ENCODE measurements at places on chromosomes 6 and 20.
A peak's percentile ranks its signal among the peaks of the same experiment; 100 is the strongest.

DNA sequence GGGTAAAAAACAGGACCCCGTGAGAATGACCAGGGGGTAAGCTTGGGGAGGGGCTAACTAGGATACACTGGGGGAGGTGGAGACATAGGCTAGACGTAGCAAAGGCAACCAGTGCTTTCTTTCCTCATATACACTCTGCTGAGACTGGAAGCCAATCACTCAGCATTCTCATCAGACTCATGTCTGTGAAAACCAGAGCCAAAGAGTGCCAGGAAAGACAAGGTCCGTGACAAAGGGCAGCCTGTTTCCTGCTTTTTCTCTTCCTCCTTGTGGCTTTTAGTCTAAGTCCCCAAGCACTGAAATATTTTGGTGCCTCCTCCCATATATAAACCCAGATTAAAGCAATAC is 97.9 kb upstream of the NEDD9 start:
- H3K4me3 ChIP-seq = no peak overlapping the region
- H3K4me1 ChIP-seq = peaks cover 13% of the 10 kb centered on the region
- peak; percentile 76 for DNase-seq

DNA sequence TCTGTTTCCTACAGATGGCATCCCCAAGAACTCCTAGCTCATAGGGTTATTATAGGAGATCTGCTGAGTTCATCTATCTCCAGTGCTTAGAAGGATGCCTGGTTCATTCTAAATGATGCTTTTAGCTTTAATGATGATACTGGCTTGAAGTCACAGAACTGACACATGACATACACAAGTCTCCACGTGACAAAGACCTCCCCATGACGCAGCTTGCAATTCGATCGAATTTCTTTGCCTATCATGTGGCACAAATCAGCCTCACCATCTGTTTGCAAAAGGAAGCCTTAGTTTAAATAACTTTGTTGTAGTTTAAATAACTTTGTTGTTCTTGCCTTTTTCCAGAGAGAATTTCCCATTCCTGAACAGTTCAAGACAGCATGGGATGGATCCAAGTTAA is 44.1 kb upstream of the FAM8A1 start:
- DNase-seq = no peak
- H3K4me1 ChIP-seq = no peaks in the 10 kb centered on the region
- H3K27ac ChIP-seq = no peak overlapping the region

DNA sequence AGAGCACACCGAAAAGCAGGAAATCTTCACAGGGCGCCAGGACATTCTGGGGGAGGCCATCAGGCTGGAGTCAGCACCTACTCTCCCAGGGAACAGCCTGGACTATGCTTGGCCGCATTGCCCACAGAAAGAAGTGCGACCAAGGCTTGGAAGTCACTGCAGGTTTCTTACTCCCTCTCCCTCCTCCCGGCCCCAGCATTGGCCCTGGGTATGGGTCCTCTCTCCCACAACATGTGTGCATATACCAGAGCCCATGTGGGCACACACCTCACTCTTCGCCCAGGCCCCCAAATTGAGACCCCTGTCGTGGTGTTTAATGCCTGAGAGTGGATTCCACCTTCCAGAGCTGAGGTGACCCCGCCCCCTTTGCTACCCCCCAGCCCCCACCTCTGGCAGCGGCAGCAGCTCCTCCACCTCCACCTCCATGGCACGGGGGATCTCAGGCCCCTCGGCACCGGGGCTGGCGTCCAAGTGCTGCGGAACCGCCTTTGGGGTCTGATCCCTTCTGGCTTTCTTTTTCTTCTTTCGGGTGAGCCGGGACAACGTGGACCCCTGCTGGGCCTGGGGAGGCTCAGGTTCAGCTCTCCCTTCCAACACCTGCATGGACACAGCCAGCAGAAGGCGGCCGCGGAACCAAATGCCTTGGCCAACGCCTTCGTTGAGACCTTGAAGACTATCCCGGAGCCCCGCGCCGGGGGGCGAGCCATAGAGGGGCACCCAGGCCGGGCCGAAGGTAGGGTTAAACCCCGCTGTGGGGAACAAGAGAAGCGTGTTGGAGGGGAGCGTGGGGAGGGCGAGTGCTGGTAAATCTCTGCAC is 15.2 kb upstream of the SPAG4 start:
- no peaks in the 10 kb centered on the region for H3K4me1 ChIP-seq
- no peak for DNase-seq
- no peaks in the 10 kb centered on the region for H3K27me3 ChIP-seq

GRCh38 chr6:155103816-155104366 is 108.8 kb downstream of the TIAM2 start:
- H3K36me3 ChIP-seq = no peaks in the 10 kb centered on the region
- H3K4me1 ChIP-seq = no peaks in the 10 kb centered on the region
- H3K27me3 ChIP-seq = no peaks in the 10 kb centered on the region
- DNase-seq = no peak

GRCh38 chr20:62050166-62051120 is 15.2 kb downstream of the TAF4 start:
- no peaks in the 10 kb centered on the region for H3K27me3 ChIP-seq
- no peaks in the 10 kb centered on the region for H3K4me1 ChIP-seq
- H3K36me3 ChIP-seq = no peaks in the 10 kb centered on the region

GRCh38 chr20:59771506-59772372 is 161.7 kb downstream of the SYCP2 start:
- H3K36me3 ChIP-seq = no peaks in the 10 kb centered on the region
- no peak for DNase-seq
- no peaks in the 10 kb centered on the region for H3K4me1 ChIP-seq
- H3K4me3 ChIP-seq = no peak overlapping the region
- H3K27ac ChIP-seq = no peak overlapping the region

GRCh38 chr20:8536262-8536618 is 404.2 kb downstream of the PLCB1 start:
- no peaks in the 10 kb centered on the region for H3K36me3 ChIP-seq
- H3K4me3 ChIP-seq = no peak overlapping the region
- no peaks in the 10 kb centered on the region for H3K27me3 ChIP-seq
- H3K27ac ChIP-seq = no peak overlapping the region

DNA sequence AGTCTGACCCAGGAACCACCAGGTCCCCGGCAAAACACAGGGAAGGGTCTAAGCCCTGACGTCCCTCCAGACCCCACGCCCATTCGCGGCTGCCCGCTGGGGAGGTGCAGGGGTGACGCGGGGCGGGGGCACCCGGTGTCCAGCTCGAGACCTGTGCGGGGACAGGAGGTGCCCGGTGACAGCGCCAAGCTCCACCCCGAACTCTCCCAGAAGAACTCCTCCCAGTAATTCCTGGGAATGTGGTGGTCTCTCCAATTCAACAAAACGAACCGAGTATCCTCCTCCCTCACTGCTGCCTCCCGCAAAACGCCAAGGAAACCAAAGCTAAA is 164.1 kb upstream of the PDE10A start:
- H3K36me3 ChIP-seq = no peaks in the 10 kb centered on the region
- H3K4me3 ChIP-seq = no peak overlapping the region
- H3K27ac ChIP-seq = no peak overlapping the region

DNA sequence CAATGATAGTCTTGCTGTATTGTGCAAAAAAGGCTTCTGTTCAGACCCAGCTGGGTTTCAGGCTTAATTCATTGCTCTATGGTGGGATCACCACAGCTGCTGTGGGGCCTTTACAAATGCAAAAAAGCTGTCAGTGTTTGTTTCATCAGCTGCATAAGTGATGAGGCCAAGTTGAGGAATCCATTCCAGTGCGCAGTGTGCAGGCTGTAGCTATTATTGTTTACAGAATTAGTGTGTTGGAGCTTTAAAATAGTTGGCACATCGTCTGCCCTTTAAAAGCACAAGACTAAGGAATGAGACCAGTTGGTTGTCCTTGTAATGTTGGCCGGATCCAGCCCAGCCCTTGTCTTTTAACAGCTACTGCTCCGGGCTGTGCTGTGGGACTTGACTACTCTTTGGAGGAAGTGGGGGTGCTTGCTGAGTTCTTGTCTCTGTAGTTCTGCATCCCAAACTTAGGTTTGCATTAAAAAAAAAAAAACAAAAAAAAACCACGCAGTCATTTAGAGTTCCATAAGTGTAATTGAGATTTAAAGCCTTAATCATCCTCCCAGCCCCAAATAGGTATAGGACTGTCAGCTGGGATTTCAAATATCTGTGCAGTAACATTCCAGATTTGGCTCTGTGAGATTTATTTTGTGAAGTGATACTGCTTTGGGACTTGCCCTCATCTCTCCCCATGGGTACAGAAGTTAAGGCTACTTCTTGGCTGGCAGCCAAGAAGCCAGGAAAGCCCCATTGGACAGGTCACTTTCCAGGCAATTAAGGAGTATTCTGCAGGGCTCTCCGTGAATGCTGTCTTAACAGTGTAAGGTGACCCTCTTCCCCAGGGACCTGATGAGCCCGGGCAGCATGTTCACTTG is 19.3 kb downstream of the JARID2 start:
- no peak for DNase-seq
- H3K27me3 ChIP-seq = no peaks in the 10 kb centered on the region
- H3K36me3 ChIP-seq = no peaks in the 10 kb centered on the region
- H3K4me1 ChIP-seq = peaks cover 3% of the 10 kb centered on the region
- no peak overlapping the region for H3K4me3 ChIP-seq

- no peaks in the 10 kb centered on the region for H3K36me3 ChIP-seq
- H3K27ac ChIP-seq = no peak overlapping the region
- no peaks in the 10 kb centered on the region for H3K4me1 ChIP-seq
- H3K27me3 ChIP-seq = no peaks in the 10 kb centered on the region
These were observed 959.8 kb downstream of the EPHA7 start for GRCh38 chr6:92459606-92460005.

GRCh38 chr6:105567140-105567539 is 164.3 kb upstream of the PREP start:
- H3K4me1 ChIP-seq = peaks cover 6% of the 10 kb centered on the region
- H3K4me3 ChIP-seq = no peak overlapping the region
- H3K27me3 ChIP-seq = no peaks in the 10 kb centered on the region
- H3K27ac ChIP-seq = no peak overlapping the region
- DNase-seq = no peak
- no peaks in the 10 kb centered on the region for H3K36me3 ChIP-seq

GRCh38 chr20:51768759-51769517 is 748 bp upstream of the ATP9A start:
- no peak for DNase-seq
- H3K27ac ChIP-seq = no peak overlapping the region
- H3K27me3 ChIP-seq = no peaks in the 10 kb centered on the region
- H3K36me3 ChIP-seq = no peaks in the 10 kb centered on the region

DNA sequence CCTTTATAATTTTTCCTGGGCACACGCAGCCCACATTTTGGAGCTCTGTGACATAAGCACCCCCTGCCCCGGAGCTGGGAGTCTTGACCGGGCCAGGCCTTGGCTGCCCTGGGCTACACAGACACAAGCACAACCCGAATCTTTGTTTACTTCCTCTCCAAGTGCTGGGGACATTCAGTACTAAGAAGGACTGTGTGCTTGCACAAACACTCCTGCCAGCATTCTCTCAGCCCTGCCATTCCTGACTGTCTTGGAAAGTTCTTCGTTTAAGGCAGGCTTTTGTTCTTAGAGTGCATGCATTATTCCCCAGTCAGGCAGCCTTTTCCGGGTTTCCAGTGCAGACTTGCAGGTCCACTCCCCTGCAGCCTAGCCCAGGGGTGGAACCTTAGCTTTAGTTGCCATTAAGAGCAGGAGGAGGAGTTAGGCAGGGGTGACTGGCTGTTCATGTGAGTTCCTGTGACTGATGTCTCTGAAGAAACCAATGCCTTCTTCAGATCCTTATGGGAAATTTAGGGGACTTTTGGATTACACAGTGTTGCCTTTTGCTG is 28.6 kb downstream of the FOXO3 start:
- DNase-seq = peak; percentile 89
- peak overlapping the region; percentile 58 for H3K27ac ChIP-seq
- no peak overlapping the region for H3K4me3 ChIP-seq
- H3K4me1 ChIP-seq = peaks cover 17% of the 10 kb centered on the region
- no peaks in the 10 kb centered on the region for H3K27me3 ChIP-seq

DNA sequence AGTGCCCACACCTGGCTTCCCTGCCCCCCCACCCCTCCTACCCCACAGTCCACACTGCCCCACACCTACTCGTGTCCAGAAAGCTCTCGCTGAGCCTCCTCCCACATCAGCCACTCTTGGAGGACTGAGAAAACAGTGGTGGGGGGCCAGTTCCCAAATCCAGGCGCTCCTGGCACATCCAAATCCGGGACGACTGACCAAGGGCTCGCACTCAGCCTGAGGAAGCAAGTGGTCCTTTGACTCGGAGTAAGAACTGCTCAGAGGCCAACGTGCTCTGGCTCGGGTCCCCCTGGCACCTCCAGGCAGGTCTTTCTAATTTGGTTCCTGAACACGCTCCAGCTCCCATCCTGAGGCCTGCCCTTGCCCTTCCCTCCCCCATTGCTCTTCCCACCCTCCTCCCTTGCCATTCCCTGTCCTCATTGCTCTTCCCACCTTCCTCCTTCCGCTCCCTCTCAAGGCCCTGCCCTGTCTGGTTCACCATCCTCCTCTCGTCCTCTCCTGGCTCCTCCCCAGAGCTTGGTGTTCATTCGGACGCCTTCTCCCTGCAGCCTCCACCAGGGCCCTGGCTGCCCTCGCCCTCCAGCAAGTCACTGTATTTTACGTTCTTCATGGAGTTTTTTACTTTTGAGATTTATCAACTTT is 83.6 kb downstream of the THBS2 start:
- no peak overlapping the region for H3K27ac ChIP-seq
- no peaks in the 10 kb centered on the region for H3K36me3 ChIP-seq
- no peak for DNase-seq

- H3K36me3 ChIP-seq = no peaks in the 10 kb centered on the region
- DNase-seq = no peak
- H3K4me3 ChIP-seq = no peak overlapping the region
- no peaks in the 10 kb centered on the region for H3K27me3 ChIP-seq
These were observed 23.3 kb upstream of the BCLAF1 start for GRCh38 chr6:136312975-136313374.

DNA sequence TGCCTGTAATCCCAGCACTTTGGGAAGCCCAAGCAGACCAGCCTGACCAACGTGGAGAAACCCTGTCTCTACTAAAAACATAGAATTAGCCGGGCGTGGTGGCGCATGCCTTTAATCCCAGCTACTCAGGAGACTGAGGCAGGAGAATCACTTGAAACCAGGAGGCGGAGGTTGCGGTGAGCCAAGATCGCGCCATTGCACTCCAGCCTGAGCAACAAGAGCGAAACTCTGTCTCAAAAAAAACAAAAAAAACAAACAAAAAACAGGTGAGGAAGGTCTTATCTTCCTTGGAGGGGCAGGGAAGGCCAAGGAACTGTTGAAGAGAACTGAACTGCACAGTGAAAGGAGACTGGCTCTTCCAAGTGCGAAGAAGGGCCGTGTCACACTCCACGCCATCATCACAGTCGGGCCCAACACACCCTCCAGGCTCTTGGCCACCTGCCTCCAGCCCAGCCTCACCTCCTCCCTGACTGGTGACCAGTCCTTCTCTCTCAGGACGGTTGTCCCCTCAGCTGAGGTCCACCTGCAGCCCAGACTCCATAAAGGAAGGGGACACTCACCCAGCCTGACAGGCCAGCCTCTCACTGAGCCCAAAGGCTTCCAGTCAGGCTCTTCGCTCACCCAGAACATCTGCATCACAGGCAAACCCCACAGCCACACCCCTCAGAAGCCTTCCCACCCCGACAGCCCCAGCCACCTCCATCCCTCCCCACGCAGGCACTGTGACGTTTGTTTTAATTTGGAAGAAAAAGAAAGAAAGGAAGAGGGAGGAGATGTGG is 4.1 kb downstream of the ZC3H12D start:
- no peaks in the 10 kb centered on the region for H3K27me3 ChIP-seq
- no peak for DNase-seq
- H3K4me3 ChIP-seq = no peak overlapping the region
- H3K27ac ChIP-seq = no peak overlapping the region
- no peaks in the 10 kb centered on the region for H3K36me3 ChIP-seq
